Jurkat, Clone E6-1 (cell line): ENCODE measurements at places on chromosomes 1 and 21.

DNA sequence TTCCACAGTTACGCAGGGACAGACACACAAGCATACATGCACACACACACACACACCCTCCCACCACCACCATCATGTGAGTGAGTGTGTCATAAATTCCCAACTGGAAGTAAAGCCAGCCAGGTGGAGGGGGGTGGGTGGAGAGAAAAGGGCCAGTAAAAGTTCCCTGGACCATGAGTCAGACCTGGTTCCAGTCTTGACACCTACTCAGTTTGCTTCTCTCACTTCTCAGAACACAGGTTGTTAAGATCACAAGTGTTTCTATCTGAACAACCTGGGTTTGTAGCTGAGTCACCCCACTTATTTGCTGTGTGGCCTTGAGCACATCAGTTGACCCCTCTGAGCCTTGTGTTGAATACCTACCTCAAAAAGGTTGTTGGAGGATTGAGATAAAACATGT, 9.6 kb downstream of the EPHA10 start:
- DNase-seq: no peak

- no peak for DNase-seq
Observed at GRCh38 chr1:150115121-150115520, 34.6 kb upstream of the PLEKHO1 start.

GRCh38 chr1:40783001-40783905, at the start of gene KCNQ4:
Gene KCNQ4, plus strand, starts transcription at chr1:40783787. Its CDS starts 307 bp downstream, at chr1:40784094.
- DNase-seq: no peak

GRCh38 chr1:22739648-22740385, 29.2 kb downstream of the EPHB2 start:
- DNase-seq: no peak

DNA sequence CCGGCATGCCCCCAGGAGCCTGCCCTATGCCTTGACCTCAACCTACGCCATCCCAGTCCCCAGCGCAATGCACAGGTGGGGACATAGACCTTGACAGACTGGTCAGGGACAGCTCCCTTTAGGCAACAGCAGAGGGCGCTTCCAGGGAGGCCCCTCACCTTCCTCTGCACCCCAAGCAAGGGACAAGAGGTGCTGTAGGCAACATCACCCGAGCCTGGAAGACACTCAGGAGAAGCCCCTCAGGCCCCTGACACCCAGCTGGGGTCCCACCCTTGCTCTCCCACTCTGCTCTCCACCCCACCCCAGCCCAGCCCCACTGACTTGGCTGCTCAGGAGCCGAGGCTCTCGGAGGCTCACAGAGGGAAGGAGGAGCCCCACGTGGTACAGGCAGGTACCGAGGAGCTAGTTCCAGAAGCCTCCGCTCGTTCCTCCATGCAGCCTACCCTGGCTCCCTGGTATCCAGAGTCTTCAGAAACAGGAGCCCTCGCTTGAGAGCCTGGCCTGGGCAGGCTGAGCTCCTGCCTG, 2.4 kb upstream of the WNT3A start:
- DNase-seq: no peak

- DNase-seq: no peak
Observed at GRCh38 chr1:168640182-168640581, 63.8 kb downstream of the XCL1 start.

DNA sequence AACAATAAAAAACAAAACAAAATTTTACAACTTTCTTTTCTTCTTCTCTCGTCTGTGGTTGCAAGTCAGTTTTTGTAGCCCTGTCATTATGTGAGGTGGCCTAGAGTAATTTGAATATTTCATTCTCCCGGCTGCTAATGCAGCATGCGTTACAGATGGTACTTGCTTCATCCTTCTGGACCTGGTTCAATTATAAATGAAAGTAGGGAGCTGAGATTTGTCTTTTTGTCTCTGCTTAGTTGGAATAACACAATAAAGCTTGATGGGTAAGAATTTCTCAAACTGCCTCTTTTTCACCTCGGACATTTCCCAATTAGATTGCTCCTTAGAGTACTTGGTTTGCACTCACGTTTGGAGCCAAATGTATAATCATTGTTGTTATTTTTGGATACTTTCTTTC, 201.6 kb downstream of the PBX1 start:
- DNase-seq: no peak

DNA sequence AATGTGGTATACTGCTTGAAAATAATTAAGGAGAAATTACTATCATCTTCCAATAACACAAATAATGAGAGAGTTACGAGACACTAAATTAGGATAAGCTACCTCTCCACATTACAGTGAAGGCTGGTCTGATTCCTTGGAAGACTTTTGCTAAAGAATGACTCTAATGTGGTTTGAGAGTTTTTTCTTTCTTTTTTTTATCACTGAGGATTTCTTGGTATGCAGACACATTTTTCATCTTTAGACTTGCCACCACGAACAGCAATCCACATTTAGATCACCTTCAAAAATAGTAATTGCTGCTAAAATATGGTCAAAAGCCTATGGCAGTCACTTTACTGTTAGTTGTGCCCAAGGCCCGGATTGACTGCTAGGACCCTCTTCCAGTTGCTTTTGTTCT, 16.6 kb upstream of the TMEM35B start:
- DNase-seq: no peak

DNA sequence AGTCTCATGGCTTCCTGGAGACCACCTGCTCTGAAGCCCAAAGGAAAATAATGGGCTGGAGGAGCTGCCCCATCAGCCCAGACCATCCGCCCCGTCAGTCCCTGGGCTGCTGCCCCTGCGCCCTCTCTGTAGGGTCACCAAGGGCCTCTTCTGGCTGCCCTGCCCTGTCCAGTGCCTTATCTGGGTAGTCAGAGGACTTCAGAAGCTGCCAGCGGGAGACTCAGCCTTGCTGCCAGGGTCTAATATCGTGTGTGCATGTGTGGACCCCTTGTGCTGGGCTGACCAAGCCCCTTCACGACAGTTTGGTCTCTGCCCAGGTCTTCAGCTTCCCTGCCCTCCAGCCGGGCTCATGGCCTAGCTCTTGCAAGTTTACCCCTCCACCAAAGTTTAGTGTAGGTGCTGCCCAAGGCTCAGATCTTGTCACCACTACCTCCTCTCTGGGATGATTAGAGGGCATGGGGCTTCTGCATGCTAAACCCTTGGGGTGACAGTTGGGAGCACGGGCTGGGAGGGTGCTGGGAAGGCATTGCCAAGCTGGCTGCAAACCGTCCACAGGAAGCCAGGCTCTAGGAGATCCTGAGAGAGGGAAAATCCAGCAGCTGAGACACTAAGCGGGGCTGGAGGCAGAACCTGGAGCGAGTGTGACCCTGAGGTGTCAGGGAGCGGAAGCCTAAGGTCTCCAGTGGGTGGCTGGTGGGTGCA, 20.6 kb downstream of the NENF start:
- DNase-seq: no peak

GRCh38 chr1:19311503-19311930, 427 bp downstream of the AKR7A2 start:
- no peak for DNase-seq

- no peak for DNase-seq
Observed at GRCh38 chr1:63918418-63918945, 144.7 kb downstream of the ROR1 start.

DNA sequence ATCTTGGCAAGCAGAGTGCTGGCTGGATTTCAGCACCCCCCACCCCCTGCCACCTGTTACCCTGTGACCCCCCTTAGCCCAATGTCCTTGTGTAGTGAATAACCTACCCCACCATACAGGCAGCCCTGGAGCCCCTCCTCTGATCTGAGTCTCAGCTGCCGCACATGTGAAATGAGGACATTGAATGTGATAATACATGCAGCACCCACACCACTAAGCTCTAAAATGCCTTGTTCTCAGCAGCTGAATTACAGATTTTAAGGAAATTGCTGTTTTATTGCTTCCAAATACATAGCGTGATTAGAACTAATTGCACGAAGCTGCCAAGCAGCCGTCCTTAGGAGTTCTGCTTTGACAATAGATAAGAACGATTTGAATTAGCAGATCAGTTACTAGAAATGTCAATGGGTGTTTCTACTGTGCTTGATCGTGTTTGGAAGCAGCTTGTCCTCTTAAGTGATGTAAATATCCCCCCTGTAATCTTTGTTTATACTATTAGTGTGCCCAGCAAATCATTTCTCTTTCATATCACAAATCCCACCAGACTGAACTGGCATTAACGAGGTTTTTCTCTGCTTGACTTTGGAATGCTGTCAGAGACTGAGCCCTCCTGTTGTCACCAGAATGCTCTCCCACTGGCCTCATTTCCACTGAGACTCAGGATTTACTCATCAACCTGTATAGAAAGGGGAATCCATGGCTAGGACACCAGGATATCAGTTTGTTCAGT, 4.9 kb downstream of the SLAMF8 start:
- DNase-seq: no peak

DNA sequence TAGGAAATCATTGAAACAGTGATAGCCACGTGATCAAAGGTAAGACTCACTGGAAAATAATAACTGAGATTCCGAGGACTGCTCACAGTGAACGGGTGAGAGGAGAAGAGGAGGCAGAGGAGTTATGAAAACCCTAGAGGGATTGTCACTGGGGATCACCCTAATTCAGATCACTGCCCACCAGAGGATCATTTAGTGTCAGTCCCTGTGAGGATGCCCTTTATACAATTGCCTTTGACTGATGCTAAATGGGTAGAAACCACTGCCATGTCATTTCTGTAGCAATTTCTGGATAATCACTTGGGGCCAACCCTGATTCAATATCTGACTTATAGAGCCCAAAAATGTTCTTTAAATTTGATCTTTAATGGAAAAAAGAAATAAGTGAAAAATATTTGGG, 14.1 kb upstream of the VAV3 start:
- no peak for DNase-seq

- no peak for DNase-seq
Observed at GRCh38 chr1:177571485-177572076, 398.3 kb downstream of the SEC16B start.

DNA sequence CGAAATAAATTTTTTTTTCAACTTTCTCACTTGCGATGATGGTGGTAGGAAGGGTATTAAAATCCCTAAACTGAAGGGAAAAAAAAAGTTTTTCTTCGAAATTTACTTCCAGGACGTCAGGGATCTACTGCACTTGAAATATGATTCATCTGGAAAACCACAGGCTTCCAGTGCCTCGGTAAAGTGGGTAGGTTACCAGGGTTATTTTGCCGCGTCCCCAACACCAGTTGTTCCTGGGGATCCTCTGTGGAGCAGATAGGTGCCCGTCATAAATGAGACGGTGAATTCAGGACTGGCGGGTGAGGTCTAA, 773 bp downstream of the RABIF start:
- DNase-seq: no peak

- DNase-seq: no peak
Observed at GRCh38 chr1:119743308-119743707, 25.4 kb downstream of the HMGCS2 start.

GRCh38 chr1:87074001-87074795, 159.8 kb downstream of the HS2ST1 start:
- DNase-seq: no peak

- no peak for DNase-seq
Observed at GRCh38 chr1:1775327-1776226, 2.7 kb downstream of the NADK start.

- peak; percentile 55 for DNase-seq
Observed at GRCh38 chr1:197868751-197869489, 33.5 kb upstream of the C1orf53 start.

GRCh38 chr1:7641587-7642417, 129.3 kb upstream of the VAMP3 start:
- DNase-seq: no peak

- no peak for DNase-seq
Observed at GRCh38 chr21:44736291-44737004, 25.1 kb upstream of the TSPEAR start.

GRCh38 chr1:150429805-150430204, 57.4 kb upstream of the TARS2 start:
- DNase-seq: peak; percentile 14
